ENCODE measurements at places on chromosomes 16 and 17. TPM values are rescaled to one million over a fixed set of nuclear protein-coding genes. Genes with fewer than 3 reads are reported as not detected.

The NPTX1 gene
- total RNA-seq = 163 TPM

The CASKIN2 gene
- total RNA-seq = 7.8 TPM

The CD300H gene
- not detected for total RNA-seq

The NOS2 gene
- under 0.01 TPM for total RNA-seq

The HP gene
- total RNA-seq = not detected

The WFIKKN2 gene
- total RNA-seq = 0.12 TPM

The ALOXE3 gene
- not detected for total RNA-seq

The SPEM3 gene
- not detected for total RNA-seq

The KRTAP4-8 gene
- total RNA-seq = not detected

The MT1M gene
- total RNA-seq = 2.0 TPM

All from aortic smooth muscle cell (primary cell).